Central memory CD4-positive, alpha-beta T cell (primary cell): ENCODE measurements at places on chromosomes 4 and X.

- no peak for DNase-seq
These were observed 318.1 kb upstream of the CASK start for GRCh38 chrX:42241421-42241820.

- peak; percentile 46 for DNase-seq
These were observed 60.8 kb downstream of the ZNF732 start for GRCh38 chr4:244471-244870.

DNA sequence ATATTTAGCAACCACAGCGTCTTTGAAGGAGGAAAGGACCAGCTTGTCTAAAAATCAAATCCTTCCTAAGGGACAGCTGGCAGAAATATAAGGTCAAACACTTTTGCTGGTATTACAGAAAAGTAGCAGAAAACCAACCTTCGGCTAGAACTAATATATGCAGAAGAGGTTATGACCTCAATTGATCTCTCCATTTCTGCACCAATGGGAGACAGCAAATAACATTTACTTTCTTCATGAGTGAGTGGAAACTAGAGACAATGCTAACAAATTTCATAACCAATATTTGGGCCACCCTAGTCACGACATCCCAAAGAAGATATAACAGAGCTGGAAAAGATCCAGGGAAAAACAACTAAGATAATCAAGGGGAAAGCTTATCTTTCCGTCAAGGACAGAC lies 247.0 kb upstream of the FTHL17 start:
- DNase-seq = no peak

GRCh38 chr4:55032788-55033187 lies 92.6 kb downstream of the KDR start:
- DNase-seq = no peak

DNA sequence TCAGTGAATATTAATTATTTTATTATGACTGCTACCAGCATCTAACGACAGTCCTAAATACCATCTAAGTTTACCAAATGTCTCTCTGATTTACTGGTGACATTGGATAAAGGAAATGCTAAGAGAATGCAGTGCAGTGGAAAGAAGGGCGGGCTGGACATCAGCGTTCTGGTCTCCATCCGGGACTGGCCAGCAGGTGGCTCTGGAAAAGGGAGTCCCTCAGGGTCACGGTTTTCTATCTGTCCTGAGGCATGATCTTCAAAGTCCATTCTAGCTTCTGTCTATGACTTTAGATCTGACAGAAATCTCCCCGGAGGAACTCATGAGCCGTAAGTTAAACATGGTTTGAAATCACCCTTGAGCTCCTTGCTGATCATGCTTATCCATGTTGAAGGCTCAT lies 3.3 kb downstream of the TRIM2 start:
- no peak for DNase-seq

- no peak for DNase-seq
These were observed 448.1 kb downstream of the ADGRL3 start for GRCh38 chr4:61648264-61648663.

DNA sequence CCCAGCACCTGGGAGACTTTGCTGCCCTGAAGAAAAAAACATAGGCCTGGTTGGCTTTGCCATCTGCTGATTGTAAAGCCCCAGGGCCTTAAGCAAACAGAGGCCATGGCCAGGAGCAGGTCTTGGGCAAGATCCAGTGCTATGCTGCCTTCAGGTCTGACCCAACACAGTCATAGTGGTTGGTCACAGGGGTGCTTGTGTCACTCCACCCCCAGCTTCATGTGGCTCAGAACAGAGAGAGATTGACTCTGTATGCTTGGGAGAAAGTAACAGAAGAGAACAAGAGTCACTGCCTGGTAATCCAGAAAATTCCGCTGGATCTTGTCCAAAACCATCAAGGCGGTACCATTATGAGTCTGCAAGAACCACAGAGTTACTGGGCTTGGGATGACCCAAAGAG lies 24.4 kb upstream of the SMARCA5 start:
- DNase-seq = no peak

DNA sequence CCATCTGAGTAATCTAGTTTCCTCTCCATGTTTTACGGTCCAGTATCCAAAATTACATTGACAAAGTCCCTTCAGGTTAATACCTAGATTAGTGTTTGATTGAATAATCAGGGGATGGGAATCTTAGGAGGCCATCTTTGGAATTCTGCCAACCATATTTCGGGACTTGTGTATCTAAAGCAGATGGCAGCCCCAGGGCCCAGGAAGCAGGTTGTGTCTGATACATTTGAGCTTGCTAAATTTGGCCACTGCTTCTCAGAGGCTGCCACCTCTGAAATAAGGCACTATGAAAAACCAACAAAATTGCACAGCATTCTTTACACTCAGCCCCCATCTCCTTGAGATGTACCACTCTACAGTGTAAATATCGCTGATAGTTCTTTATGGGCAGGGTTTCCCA lies 102.1 kb downstream of the ASB9 start:
- DNase-seq = no peak

- DNase-seq = no peak
These were observed 49.5 kb downstream of the CD99L2 start for GRCh38 chrX:150848914-150849365.

- DNase-seq = no peak
These were observed 14.5 kb downstream of the CMC4 start for GRCh38 chrX:155056471-155056870.

DNA sequence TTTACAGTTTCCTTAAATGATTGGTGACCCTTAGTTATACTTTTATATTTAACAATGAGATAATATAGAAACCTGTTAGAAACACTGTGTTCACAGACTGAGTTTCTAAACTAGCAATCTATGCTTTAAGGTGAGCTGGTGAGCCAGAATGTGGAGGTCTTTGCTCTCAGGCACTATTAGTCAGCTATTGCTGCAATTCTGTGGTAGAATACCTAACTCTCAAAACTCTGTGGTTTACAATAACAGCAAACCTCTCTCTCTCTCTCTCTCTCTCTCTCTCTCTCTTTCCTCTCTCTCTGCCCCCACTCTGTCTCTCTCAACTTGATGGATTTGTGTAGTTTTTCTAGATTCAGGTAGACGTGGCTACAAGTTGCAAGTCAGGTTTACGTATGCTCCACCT lies 17.6 kb upstream of the LCORL start:
- DNase-seq = no peak

- DNase-seq = no peak
These were observed 775.4 kb downstream of the STPG2 start for GRCh38 chr4:97367878-97368277.

DNA sequence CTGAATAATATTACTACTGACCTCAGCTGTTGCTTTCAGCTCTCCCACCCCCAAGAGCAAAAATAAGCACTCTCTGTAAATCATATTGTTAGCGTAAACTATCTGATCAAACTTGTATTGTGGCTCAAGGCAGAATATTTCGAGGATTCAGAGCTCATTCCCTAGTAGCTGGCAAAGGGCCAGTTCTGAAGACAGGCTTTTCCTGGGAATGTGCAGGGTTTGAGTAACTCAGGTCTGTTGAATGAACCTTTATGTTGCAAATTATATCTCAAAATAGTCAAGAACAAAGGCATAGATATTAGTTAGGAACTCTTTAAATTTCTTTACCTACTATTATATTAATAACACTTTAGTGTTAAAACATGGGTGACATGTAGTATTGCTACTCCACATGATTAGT lies 454.9 kb downstream of the CCSER1 start:
- no peak for DNase-seq

- DNase-seq = no peak
These were observed 21.4 kb downstream of the PLAC8 start for GRCh38 chr4:83093060-83093640.

GRCh38 chr4:150982557-150983233 lies 32.4 kb downstream of the LRBA start:
- DNase-seq = no peak

GRCh38 chr4:108601106-108601505 lies 19.3 kb upstream of the RPL34 start:
- no peak for DNase-seq

DNA sequence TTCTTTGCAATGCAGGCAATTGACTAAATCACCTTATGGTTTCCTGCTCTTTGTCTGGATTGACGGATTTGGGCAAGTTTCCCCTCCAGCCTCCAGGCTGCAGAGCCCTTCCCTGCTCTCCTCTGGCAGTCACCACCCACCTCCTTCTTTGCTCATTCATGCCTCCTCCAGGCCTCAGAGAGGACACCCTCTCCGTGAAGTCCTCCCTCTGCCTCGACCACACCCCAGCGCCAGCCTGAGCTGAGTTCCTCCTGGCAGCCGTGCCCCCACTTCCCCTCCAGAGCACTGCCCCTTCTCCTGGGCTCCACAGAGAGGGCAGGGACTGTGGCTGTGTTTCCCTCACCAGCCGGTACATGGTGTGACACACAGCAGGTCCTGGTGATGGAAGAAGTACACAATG lies 53.7 kb downstream of the DCTD start:
- no peak for DNase-seq

DNA sequence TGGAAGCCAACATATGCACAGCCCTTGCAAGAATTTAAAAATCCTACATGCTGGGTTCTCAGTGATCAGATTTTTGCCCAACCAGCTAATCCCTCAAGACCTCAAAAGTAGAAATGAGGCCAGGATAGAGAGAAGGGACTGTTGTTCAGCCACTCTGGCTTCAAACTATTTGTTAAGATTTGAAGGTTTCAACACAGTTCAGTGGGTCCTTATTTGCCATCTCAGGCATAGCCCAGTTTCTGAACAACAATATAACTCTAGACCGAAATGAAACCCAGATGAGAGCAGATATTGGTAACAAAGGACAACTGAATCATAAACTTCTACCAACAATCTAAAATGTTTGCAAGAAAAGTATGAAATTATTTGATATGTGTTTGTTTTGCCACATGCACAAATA lies 237.3 kb downstream of the NR3C2 start:
- DNase-seq = no peak

DNA sequence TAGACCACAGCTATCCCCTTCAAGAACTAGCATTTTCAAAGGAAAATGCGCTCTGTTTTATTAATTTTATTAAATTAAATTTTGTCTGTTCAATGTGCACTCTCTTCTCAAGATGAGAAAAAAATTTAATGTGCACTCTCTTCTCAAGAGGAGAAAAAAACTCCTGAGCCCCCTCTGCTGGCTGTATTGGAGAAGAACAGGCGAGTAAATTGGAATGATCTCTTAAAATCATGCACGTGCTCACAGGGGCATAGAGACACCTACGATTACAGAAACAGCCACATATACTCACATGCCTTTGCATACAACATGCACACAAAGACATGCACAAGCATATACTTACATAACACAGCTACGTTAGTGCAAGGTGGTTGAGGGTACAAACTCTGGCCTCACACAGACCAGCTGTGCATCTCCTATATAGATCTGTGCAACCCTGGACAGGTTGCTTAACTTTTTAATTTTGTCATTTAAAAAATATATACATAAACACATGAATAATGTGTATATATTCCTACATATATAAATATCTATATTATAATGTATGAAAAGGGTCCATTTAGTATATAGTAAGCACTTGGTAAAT lies 176.2 kb upstream of the CXorf66 start:
- DNase-seq = peak; percentile 17
